Psoas muscle (tissue), 8 donors: ENCODE measurements at places on chromosomes 1 and 21. TPM values are rescaled to one million over a fixed set of nuclear protein-coding genes. Genes with fewer than 3 reads are reported as not detected.

The PALMD gene
- 124 TPM for total RNA-seq

GRCh38 chr1:78153092-78153736 is 107.4 kb downstream of the GIPC2 start:
- DNase-seq, result no peak

GRCh38 chr1:212302745-212303383 is 17.7 kb downstream of the PPP2R5A start:
- DNase-seq, result no peak

DNA sequence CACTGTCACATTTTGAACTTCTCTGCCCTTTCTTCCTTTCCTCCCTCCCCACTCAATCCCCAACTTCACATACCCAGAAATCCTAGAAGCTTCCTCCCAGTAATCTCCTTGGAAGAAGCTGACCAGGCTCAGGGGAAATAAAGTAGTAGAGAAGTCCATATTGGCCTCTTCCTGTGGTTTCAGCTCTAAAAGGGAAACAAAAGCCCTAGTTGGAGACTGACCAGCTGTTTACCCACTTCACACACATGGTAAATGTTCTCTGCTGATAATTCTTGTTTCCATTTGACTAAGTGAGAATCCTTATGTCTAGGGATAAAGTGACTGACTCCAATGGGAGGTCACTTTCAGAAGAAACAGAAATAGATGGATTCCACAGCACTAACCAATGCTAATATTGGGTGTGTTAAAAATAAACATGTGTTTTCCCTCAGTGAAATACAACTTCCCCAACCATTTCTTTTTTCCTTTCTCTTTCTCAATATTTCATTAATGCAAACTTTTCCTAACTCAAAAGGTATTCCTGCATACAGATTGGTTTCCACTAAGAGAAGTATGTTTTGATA is 178.9 kb upstream of the DPT start:
- no peak for DNase-seq

DNA sequence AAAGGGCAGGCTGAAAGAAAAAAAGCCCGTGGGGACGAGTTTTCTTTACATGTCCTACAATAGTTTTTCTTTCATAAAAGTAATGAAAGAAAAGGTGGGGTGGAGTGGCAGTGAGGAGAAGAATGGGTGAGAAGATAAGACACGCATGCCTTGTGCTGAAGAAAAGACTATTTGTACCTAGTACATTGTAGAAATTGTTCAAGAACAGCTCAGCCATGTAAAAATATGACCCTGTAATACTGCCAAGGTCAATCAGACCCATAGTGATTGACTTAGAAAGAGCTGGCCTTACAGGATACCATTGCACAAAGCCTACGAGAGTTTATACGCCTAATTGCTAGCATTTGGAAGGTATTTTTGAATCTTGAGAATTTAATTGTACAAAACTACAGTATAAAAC is 126.0 kb upstream of the NRIP1 start:
- no peak for DNase-seq

GRCh38 chr1:183180634-183181056 is 5.4 kb upstream of the LAMC2 start:
- DNase-seq, result peak; percentile 67

GRCh38 chr1:61851849-61852669 is 109.8 kb downstream of the PATJ start:
- no peak for DNase-seq

- no peak for DNase-seq
Observed at GRCh38 chr1:86382878-86383277, 13.2 kb downstream of the ODF2L start.

GRCh38 chr1:234484218-234484617 is 5.2 kb upstream of the TARBP1 start:
- no peak for DNase-seq
